ENCODE measurements at places on chromosomes 6 and 20.

GRCh38 chr20:3710011-3710466, 2.4 kb downstream of the SIGLEC1 start:
- DNase-seq = no peak

DNA sequence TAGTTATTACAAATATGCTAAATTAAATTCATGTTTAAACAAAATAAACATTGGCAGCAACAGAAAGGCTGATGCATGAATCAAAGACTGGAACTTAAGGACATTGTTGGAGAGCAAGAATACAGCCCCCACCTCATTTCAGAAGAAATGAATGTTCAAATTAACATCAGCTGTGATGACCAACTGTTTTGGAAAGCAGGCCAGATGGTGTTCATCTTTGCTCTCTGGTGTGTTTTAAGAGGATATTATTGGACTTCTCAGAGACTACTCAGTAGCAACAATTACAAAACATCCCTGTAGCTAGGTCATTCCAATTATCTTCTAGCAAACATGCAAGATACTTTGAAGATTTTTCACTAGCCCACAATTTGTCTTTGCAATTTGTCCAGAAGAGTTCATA, 118.6 kb upstream of the DOK5 start:
- DNase-seq = no peak

DNA sequence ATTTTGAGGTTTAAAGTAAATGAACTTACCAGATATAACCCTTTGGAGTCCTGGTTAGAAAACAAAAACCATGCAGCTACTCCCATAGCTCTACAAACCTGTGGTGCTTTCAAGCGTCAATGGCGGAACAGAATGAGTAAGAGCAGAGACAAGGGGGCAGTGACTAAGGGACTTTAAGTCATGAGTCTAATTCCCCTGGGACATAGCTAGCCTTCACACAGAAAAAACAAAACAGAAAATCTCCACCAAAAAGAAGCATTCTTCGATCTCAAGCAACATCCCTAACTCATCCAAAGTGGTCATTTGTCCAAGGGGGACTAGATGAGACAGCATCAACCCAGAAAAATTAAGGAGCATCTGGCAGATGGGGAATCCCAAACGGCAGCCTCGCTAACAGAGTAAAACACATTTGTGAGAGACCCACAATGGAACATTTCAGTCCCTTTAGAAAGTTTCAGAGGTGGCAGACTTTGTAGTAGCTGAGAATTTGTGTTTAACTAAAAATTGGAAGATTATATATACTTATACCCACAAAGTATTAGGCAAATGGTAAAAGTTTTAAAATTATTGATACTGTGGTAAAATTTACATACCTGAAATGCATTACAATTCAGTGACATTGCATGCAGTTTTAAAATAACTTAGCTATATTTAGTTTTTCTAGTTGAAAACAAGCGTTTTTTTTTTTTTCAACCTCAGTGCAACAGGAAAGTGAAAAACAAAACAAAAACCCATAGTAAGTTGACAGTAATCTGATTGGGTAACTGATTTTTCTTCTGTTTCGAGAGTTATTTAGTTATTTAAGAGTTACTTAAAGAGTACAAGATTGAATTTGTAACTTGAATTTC, 67.5 kb downstream of the KCNQ5 start:
- DNase-seq = no peak

GRCh38 chr20:62814060-62814708, 2.7 kb upstream of the COL9A3 start:
- DNase-seq = no peak

DNA sequence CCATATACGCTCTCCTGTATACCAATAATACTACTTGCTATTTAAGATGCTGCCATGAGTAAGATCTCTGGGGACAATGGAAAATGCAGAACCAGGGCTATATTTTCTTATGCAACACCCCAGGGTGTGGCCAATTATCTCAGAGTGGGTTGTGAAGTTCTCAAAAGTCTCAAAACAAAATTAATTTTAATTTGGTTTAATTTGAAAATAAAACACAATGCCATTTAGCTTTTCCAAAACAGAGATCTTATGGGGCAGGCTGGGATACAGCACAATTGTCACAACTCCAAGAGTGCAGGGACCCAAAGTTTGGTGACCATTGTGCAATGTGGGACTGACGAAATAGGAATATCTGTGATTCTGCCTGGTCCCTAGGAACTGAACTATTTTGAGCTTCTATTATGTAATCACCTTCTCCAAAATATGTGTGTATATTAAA, 43.1 kb downstream of the MBOAT1 start:
- no peak for DNase-seq

GRCh38 chr6:46221222-46221793, 50.5 kb upstream of the ENPP5 start:
- DNase-seq = peak; percentile 25

GRCh38 chr6:157685596-157686280, 137.3 kb upstream of the SNX9 start:
- no peak for DNase-seq

- no peak for DNase-seq
Observed at GRCh38 chr6:135299256-135299655, 118.1 kb downstream of the MYB start.
